ENCODE measurements at places on chromosomes 16 and 17. TPM values are rescaled to one million over a fixed set of nuclear protein-coding genes. Genes with fewer than 3 reads are reported as not detected.

DNA sequence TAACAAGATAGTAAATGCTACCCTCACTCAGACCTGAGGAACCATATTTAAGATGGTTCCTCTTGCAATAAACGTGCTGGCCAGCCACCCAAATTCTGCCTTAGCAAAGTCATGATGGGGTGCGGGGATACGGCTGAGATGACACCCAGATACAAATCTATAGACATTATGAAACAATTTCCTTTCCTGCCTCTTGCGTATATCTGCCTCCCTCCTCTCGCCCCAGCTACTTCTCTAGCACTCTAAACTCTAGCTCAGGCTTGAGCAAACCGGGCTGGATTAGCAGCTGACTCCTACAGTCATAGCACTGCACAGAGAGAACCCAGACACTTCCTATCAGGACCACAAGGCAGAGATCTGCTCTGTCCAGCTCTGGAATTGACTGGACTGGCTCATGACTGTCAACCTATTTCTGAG lies 22.3 kb downstream of the CD300LF start:
- DNase-seq: no peak

GRCh38 chr17:40915721-40916256 lies 21.7 kb downstream of the KRT23 start:
- no peak for DNase-seq

- DNase-seq: no peak
These were observed 670 bp downstream of the RPS2 start for GRCh38 chr16:1963806-1964505.

DNA sequence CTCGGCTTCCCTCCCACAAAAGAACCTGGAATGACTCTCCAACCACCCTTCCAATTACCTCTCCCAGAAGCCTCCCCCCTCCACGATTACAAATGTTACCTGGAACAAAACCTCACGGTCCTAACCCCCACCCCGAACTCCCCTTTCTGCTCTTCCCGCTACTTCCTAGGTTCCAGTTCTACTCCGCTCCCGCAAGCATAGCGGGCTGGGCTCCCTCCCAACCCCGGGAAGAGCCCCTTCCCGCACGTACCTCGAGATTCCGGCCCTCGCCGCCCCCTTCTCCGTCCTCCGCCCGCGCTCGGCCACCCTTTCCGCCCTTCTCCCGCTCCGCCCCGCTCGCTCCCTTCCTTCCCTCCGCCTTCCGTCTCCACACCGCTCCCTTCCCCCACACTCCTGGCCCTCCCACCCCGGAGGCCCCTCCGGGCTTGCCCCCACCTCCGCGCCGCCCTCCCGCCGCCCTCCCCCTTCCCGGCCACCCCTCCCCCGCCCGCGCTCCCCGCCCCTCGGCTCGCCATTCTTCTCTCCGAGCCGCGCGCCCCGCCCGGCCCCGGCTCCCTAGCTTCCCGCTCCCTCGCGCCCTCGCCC lies 457 bp downstream of the CHTF8 start:
- peak; percentile 42 for DNase-seq

- no peak for DNase-seq
These were observed 59.3 kb downstream of the TMEM100 start for GRCh38 chr17:55663400-55663799.

GRCh38 chr16:90046971-90047713 lies 27.9 kb upstream of the DBNDD1 start:
- DNase-seq: peak; percentile 43

DNA sequence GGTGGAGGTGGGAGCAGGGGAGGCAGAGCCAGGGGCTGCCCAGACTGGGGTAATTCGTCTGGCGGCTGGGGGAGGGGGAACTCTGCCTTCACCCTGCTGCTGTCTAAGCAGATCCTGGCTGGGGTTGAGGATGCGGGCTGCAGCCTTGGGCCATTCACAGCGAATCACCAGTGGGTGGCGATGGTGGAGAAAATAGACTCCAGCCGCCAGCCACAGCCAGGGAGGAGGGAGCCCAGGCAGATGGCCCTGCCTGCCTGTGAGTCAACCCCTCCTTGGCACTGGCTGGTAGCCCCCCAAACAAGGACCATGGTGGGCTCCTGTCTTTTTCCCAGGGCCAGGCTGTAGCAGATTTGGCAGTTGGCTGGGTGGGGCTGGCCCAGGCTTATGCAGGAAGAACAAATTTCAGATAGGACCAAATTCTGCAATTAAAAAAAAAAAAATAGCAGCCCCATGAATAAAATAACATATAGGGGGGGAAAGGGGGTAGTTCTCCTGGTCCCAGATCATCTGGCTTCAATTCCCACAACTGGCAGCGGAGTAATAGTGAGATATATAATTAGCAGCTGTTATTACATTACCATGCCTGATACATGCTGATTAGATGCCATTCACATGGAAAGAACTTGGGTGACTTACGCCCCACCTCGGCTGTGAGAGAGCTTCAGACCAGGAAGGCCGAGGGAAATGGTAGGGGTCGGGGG lies 41.5 kb upstream of the CDH5 start:
- no peak for DNase-seq

RTN4RL1 gene
- 4.7 TPM for total RNA-seq

DNA sequence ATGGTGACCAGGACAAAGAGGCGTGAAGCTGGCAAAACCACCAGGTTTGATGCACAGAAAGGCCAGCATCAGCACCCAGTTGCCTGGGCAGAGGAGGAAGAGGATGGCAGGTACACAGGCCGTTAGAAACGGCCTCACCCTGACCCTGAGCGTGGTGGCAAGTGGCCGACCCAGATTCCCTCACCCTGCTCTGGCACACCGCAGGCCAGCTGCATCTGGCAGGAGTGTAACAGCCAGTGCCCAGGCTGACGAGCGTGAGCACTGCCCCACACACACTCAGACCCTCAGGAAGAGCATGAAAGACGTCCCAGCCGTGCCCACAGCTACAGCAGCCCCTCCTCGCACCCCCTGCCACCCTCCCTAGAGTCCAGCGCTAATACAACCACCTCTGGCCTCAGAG lies 82.0 kb downstream of the ANKRD11 start:
- no peak for DNase-seq

PLLP gene
- 49.1 TPM for total RNA-seq

GRCh38 chr17:42584880-42585279 lies 7.4 kb upstream of the PSMC3IP start:
- no peak for DNase-seq

- no peak for DNase-seq
These were observed 9.9 kb downstream of the C17orf67 start for GRCh38 chr17:56823848-56824247.

EDC4 gene
- total RNA-seq: 32.9 TPM

P2RX1 gene
- total RNA-seq: 3.0 TPM

DNA sequence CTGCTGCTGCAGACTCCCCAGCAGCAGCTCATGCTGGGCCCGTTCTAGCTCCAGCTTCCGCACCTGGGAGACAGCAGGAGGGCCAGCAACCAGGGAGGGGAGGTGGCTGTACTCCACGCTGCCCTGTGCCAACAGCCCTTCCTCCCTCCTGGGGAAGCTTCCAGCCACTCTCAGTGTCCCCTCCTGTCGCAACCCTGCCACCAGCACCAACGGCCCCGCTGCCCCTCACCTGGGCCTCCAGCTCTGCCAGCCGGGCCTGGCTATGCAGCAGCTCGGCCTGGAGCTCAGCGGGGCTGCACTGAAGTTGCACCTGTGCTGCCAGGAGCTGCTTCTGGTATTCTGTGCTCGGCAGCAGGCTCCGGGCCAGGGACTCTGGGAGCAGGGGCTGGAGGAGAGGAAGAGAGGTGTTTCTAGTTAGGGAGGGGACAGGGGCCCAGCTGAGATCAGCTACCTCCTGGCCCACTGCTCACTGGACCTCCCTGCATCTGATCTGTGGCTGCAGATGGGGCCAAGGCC lies 15.4 kb upstream of the MRPL38 start:
- no peak for DNase-seq

DNA sequence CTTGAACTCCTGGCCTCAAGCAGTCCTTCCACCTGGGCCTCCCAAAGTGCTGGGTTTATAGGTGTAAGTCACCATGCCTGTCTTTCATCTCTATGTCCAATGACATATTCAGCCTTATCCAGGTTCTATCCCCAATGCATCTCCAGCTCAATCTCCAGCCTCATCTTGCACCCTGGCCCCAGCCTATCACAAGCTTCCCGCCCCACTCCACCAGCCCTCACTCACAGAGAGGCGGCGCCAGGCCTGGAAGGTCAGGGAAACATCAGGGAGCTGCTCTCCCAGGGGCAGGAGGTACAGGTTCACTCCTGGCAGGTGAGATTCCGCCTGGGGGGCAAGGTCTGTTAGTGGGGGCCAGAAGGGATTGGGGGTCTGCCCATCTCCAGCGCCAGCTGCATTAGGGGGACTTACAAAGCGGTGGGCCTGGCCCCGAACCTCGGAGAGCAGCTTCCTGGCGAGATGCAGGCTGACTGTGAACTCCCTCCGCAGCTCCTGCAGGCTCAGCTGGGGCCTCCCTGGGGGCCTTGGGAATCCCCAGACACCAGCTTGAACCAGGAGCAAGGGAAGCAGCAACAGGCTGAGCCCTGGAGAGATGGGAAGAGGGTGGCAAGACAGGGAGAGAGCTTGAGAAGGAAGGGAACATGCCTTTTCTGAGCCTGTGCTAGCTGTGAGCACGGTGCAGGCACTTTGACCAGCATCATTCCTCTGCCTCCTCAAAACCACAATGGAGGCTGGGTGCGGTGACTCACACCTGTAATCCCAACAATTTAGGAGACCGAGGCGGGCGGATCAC lies 3.0 kb downstream of the IL27 start:
- DNase-seq: no peak

TEKT3 gene
- total RNA-seq: 0.79 TPM

DNA sequence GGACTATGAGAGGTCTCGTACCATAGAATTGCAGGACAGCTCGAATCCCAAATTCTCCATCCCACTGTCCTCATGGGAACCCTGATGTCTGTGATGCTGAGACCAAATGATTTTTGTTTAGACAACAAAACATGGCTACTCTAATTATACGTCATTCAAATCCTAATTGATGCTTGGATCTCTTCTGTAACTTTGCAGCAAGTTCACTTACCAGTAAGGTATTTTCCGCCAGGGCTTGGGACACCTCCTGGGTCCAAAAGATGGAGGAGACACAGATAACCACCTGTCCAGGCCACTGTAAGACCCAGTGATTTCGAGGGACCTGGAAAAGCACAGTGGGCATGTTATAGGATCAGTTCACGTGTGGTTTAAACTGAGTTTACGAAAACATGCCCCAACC lies 92.8 kb downstream of the DNAH3 start:
- DNase-seq: no peak

- DNase-seq: no peak
These were observed 17.6 kb downstream of the TEX2 start for GRCh38 chr17:64245218-64246145.

DNA sequence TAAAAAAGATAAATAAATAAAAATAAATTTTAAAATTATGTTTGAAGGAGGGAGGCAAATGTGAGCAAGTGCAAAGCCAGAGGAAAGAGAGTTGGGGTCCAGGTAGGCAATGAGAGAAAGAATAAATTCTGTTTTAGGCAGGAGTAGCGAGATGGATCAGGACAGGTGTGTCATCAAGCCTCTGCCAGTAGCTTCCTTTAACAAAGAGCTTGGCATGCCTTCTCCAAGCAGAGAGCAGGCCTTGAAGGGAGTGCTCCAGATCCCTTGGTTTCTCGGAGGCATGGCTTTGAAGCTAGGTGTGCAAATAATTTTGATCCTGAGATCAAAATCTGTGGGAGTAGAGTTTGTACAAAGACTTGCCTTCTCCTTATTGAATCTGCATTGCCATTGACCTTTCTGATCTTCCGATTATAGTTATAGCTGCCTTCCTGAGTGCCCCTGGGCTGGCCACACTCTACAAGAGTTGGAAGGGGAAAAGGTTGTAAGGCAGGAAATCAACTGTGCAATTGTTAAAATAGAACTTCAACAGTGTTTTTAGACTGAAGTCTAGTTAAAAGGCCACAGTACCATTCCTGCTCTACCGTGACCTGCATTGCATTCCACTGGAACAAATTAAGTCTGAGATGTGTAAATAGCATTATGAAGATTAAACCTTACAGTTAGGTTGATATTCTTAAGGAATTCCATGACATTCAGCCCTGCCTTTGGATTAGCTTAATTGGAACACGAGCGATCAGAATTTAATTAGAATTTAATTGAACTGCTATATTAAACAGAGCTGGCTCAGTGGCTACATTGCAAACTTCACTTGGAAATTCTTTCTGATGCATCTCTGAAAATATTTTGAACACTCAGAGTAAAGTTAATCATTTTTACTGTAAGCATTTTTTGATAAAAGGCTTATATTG lies 33.7 kb downstream of the IQCK start:
- no peak for DNase-seq

DNA sequence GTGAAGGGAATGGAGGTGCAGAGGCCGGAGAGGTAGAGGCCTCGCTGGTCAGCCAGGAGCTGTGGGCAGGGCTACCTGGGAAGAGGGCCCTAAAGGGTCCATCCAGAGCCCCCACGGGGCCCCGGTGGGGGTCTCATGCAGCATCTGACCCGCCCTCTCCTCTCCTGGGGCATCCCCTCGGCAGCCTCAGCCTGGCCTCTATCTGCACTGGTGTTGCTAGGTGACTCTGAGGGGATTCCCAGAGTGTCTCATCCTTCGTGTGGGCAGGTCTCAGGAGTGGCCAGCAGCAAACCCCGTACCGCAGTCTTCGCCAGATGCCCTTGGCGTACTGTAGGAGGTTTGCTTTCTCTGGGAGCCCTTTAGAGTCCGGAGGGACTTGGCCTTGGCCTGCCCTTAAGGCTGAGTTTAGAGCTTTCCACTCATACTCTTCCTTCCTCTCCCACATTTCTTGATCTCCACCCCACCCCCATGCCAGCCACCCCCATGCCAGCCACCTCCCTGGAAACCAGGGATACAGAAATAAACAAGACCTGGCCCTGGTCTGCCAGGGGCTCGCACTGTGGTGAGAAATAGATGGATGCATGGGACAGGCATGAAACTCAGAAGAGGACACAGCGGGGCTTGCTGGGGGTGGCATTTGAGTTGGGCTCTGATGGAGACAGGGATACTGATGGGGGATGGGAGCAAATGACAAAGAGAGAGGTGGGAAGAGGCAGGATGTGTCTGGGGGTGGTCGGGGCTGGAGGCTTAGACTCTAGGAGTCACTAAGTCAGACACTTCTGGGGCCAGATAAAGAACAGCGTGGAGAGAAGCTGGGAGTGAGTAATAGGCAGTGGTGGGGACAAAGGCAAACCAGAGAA lies 9.9 kb downstream of the SLC5A10 start:
- no peak for DNase-seq

GRCh38 chr17:81448950-81449349 lies 53.7 kb downstream of the BAHCC1 start:
- no peak for DNase-seq

GRCh38 chr16:74480150-74481029 lies 59.1 kb upstream of the CLEC18B start:
- no peak for DNase-seq

- DNase-seq: no peak
These were observed 48.4 kb downstream of the AKAP1 start for GRCh38 chr17:57133486-57133885.
